ENCODE measurements at places on chromosomes 3 and 15.

DNA sequence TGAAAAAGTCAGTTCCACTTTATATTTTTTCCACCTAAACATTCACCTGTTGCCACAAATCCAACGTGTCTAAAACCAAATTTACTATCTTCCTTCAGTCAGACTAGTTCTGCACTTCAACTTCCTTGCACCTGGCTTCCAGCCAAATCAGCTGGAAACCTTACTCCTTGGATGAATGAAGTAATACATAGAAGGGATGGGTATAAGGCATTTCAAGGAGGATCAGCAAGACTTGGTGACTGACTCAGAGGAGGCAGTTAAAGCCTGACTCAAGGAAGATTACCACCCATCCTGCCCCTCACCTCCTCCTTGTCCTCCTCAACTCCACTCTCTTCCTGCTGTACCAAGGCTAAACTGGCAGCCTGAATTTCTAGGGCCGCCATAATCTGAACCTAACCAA is 37.1 kb downstream of the QTRT2 start:
- DNase-seq: no peak

DNA sequence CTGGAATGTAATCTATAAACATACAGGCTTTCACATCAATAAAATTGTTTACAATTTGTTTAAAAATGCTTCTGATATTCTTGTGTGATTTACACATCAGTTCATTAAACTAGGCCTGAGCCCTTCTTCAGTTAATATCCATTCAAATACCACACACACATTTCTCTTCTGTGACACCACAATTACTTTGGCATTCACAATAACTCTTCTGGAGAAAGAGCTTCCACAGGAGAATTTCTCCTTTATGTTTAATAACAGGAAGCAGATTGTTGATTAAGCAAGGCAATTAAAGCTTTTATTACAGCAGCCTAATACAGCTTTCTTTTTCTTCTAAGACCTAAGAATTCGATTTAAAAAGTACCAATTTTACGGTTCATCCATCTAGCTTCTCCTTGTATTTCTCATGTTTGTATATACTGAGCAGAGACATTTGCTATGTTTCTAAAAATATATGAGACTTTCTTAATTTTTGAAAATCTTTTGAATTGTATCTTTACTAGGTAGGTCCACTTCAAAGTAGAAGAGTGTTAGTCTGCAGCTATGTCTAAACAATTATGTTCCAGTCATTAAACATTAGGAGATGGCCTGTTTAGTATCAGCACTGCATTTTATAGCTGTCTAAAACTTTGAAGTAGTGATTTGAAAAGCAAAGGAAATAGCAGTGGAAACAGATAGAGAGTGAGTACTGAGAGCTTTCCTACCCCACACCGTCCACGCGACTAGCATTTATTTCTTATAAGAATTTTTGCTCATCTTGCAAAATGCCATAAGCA is 511.1 kb upstream of the UBE2E2 start:
- DNase-seq: no peak

DNA sequence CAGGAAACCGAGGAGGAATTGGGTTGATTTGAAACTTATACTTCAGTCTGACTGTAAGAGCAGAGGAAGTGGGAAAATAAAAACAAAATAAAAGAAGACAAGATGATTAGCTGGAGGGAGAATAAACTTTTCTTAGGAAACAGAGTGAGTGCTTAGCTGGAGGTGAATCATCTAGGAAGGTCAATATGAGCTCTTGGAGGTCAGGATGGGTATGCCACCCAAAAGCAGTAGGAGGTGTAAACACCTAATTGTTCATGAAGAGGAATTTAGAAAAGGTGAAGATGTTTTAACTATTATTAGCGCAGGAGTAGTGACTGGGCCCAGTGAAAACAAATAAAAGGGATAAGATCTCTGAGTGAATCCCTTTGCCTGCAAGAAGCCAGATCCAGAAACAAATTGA is 39.9 kb upstream of the ARL14 start:
- no peak for DNase-seq

DNA sequence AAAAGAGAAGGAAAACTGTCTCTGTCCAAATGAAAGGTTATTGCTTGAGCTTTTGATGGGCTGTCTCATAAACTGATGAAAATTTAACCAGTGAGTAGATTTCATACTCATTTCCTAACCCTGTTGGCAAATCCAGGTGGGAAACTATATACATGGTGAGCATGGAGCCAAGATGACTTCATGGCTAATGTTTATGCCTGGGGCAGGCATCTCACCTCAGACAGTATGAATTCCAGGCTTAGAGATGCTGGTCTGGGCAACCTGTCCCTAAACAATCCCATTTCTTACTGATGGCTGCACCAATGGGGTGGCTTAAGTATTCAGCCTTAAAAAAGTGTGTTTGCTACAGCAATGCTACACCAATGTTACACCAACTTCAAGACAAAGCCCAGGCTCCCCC is 58.1 kb downstream of the SLTM start:
- no peak for DNase-seq

DNA sequence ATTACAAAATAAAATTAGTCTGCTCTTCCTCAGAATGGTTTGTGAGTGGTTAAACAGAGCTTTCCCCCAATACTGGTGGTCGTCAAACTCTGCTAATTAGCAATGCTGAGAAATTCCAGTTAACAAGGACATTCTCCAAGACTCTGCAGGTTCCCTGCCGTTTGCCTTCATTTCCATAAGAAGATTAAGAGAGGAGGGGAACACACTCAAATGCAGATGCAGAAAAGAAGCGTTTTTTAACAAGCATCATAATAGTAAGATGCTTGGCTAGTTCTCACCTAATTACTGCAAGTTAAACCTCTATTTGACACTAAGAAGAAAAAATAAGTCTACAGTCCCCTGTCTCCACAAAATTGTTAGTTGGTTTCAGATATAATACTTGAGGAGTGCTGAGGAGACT is 3.7 kb upstream of the SOX2 start:
- DNase-seq: no peak

DNA sequence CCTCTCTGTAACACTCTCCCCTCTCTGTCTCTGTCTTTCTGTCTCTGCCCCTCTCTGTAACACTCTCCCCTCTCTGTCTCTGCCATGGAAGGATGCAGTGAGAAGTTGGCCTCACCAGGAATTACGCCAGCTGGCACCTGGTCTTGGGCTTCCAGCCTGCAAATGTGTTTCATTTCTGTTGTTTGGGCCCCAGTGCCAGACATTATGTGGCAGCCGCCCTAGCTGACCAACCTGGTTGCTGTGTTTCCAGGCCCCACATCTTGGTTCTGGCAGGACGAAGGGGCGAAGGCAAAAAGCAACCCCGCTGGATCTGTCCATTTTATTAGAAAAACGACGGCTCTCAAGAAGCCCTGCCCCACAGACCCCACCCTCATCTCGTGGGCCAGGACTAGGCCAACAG is 5.2 kb upstream of the ZXDC start:
- no peak for DNase-seq

DNA sequence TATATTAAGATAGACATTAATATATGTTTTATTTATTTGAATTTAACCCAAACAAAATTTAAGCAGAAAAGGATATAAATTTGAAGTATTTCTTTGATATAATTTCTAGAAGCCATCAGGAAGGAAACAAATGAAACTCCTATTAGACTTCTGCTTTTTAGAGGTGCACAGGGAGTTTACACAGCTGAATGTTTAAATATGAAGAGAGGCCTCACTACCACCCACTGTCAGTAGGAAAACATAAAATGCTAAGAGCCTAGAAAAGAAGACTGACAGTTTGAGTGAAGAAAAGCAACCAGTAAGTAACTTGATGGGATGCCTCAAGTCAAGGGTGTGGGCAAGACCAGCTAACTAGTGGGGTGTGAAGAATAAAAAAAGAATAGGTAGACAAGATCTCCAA is 19.7 kb downstream of the PLSCR2 start:
- no peak for DNase-seq

Measured in SW 1271 (cell line).